ENCODE measurements at places on chromosomes 6 and 20.

- no peak for DNase-seq
Observed at GRCh38 chr6:38099221-38099620, 279.7 kb downstream of the ZFAND3 start.

DNA sequence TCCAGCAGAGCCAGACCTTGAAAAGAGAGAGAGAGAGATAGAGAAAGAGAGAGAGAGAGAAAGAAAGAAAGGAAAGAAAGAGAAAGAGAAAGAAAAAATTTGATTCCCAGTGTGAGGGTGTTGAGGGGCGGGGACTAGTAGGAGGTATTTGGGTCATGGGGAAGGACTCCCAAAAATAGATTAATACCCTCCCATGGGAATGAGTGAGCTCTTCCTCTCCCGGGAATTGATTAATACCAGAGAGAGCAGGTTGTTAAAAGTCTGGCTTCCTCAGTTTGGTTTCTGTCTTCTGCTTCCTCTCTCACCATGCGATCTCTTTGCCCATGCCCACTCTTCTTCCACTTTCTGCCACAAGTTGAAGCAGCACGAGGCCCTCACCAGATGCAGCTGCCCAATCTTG lies 28.8 kb upstream of the CFAP206 start:
- no peak for DNase-seq

DNA sequence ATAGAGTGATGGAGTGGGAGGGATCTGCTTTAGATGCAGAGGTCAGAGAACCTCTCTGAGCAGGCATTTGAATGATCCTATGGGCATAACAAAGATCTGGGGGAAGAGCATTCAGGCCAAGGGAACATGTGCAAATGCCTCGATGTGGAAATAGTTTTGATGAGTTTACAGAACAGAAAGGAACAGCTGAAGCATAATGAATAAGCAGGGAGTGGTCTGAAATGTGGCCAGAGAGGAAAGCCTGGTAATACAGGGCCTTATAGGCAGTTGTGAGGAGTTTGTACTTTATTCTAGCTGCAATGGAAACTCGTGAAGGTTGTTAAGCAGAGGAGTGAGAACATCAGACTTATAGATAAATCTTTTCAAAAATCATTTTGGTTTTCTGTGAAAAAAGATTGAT lies 33.0 kb upstream of the ME1 start:
- DNase-seq = no peak

DNA sequence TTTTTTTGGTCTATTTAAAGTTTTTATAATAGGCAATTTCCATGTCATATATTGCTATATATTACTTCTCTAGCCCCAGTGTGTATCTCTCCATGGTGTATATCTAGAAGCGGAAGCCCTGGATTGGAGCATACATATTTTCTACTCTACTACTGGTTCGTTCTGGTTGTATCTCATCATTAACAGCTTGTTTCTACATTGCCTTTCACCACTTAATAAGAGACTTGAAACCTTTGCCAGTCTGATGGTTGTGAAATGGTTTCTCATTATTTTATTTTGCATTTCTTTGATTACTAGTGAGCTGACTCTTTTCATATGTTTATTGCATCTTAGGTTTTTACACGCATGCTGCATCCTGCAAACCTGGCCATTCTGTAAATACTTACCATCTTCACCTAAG lies 3.6 kb downstream of the DSTN start:
- no peak for DNase-seq

GRCh38 chr6:170268216-170269129 lies 22.4 kb downstream of the DLL1 start:
- DNase-seq = no peak

GRCh38 chr6:47741807-47742206 lies 40.0 kb upstream of the OPN5 start:
- peak; percentile 44 for DNase-seq

- DNase-seq = peak; percentile 50
Observed at GRCh38 chr6:142893088-142893487, 51.9 kb downstream of the HIVEP2 start.

Measured in astrocyte of the spinal cord (primary cell).